Dermis microvascular lymphatic vessel endothelial cell (primary cell): ENCODE measurements at places on chromosomes 6 and 20. TPM values are rescaled to one million over a fixed set of nuclear protein-coding genes. Genes with fewer than 3 reads are reported as not detected.

Gene XKR7
- not detected in 2 replicates for total RNA-seq

Gene MEI4
- not detected in 2 replicates for total RNA-seq

Gene SRSF12
- under 0.01 and 0.13 TPM in 2 replicates for total RNA-seq

Gene EMILIN3
- total RNA-seq = under 0.01 and 0.13 TPM in 2 replicates

Gene APOM
- 0.39 and 0.51 TPM in 2 replicates for total RNA-seq

Gene ESF1
- 4.5 and 5.9 TPM in 2 replicates for total RNA-seq
